ENCODE measurements at places on chromosomes 11 and 22.

- no peak for DNase-seq
Observed at GRCh38 chr11:13143486-13144297, 133.9 kb upstream of the BMAL1 start.

DNA sequence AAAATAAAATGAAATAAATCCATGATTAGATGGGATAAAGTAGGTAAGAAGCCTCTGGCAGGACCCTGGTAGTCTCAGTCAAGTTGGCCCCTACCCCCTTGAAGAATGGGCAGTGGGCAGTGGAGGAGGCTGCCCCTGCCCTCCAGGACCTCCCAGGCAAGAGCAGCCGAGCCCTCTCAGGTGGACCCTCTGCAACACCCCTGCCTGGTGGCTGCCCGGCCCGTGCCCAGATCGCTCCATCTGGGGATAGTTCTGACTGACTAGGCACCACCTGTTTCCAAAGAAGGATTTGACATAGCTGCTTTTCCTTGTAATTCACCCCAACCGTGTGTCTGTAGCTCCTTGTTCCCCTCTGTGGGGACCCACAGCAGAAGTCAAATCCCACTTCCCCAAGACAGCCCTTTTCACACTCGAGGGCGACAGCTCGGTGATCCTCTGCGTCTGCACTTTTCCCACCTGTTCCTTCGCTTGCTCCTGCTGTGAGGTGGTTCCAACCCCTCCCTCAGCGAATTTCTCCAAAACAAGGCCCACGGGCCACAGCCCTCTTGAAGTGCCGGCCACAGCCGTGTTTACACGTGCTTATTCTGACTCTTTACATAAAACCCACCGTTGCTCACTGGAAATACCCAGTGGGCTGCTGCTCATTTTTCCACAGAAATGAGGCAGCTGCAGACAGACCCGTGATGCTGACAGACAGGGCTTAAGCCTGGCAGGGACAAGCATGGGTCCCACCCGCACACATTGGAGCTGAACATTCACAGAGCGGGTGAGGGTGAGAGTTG, 5.5 kb upstream of the TMPRSS13 start:
- no peak for DNase-seq

GRCh38 chr22:30332551-30332950, 5.8 kb upstream of the TBC1D10A start:
- DNase-seq, result no peak

DNA sequence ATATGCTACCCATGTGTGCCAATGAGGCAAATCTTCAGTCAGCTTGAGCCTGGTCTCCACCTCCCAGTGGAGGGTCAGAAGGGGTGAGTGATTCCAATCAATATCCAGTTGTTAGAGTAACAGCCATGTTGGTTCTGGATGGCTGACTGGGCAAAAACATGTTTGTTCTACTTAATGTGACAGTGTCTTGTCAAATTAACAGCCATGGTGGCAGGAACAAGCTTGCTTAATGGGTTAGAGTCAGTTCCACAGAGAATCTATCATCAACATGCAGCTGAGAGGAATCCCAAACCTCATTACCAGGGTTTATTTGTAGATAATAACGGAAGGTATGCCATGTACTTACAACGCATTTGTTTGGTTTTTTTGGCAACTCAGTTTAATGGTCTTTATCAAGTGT, 133.2 kb downstream of the SLC17A6 start:
- no peak for DNase-seq

GRCh38 chr22:45602004-45602733, 69.5 kb upstream of the ATXN10 start:
- DNase-seq, result no peak

All from omental fat pad (tissue), 4 donors.